ENCODE measurements at places on chromosomes 11 and 22.

DNA sequence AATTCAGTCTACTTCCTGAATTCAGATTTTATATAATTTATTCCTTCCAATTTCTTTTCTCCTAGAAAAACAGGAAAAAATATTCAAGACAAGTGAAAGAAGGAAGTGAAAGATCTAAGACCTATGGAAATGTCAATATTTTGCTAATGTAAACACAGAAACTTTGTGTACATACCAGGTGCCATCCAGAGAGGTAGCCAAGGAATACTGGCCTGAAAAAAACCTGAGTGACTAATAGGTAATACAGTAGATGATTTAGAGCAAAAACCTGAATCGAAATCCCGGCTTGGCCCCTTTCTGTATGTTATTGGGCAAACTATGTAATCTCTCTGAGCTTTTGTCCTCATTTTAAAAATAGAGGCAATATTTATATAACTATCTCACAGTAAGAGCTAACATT, 59.2 kb upstream of the FSHB start:
- DNase-seq, result no peak

DNA sequence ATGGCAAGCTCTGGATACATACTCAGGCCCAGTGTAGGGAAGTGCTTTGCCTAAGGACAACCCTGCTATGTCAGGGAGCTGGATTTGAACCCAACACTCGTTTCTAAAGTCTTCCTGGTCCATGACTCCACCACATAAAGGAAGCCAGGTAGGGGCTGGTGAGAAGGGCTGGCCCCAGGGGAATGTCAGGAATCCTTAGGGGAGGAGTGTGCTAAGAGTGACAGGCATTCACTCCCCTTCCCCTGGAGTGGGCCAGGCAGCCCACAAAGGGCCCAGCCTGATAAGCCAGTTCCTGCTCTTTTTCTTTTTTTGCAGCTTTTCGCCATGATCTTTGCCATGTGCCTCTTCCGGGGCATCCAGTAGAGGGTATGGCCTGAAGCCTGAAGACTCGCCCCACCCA, 21.9 kb downstream of the TP53I11 start:
- DNase-seq, result no peak

GRCh38 chr11:65730461-65730860, 9.9 kb upstream of the RNASEH2C start:
- no peak for DNase-seq

- DNase-seq, result no peak
Measured at GRCh38 chr11:45031912-45032519, 81.3 kb upstream of the TP53I11 start.

GRCh38 chr11:118998822-118999221, 884 bp downstream of the CENATAC start:
- peak; percentile 68 for DNase-seq

GRCh38 chr22:47565607-47566006, 803.2 kb downstream of the TBC1D22A start:
- no peak for DNase-seq

Measured in HS-27A (cell line).